ENCODE measurements at places on chromosomes 7 and 10.

- no peak for DNase-seq
Measured at GRCh38 chr10:6716516-6716915, 136.4 kb upstream of the PRKCQ start.

DNA sequence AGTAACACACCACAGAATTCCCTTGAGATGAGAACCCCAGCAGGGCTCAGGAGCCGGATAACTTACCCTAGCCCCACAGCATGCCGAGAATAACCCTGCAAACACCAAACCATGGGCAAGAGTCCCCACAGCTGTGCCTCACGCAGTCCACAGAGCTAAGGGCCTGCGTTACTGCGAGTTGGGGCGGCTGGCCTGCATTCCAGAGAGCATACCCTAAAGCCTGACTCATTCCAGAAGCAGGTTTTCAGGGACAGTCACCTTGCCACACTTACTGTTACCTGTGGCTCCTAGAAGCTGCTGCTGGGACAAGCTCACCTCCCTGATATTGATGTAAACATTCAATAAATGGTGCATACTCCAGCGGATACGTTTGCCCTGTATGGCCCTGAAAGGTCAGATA is 18.6 kb downstream of the FGFR2 start:
- DNase-seq = peak; percentile 49

DNA sequence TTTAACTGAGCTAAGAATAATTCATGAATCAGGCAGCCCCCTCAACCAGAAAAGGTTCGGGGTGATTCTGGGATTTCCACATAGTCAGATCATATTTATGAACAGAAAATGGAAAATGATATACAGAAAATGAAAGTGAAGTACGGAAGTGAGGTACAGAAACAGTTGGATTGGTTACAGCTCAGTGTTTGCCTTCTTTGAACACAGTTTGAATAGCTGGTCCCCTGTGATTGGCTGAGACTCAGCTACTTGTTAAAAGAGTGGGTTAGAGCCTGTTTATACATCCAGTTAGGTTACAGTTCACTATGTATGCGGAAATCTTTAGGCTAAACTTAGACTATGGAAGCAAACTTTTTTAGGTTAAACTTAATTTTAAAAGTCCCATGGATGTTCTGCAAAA is 511.7 kb downstream of the PLXDC2 start:
- no peak for DNase-seq

- no peak for DNase-seq
Measured at GRCh38 chr10:69642747-69643146, 12.7 kb downstream of the FAM241B start.

GRCh38 chr7:141674702-141675101 is 27.3 kb downstream of the DENND11 start:
- DNase-seq = peak; percentile 72
